Aorta (tissue), 5 donors: ENCODE measurements at places on chromosomes 4 and X. TPM values are rescaled to one million over a fixed set of nuclear protein-coding genes. Genes with fewer than 3 reads are reported as not detected.

GRCh38 chr4:174154215-174154854 is 129.1 kb downstream of the FBXO8 start:
- no peaks in the 10 kb centered on the region for H3K27me3 ChIP-seq
- no peak for DNase-seq
- H3K4me1 ChIP-seq: no peaks in the 10 kb centered on the region
- no peak overlapping the region for H3K4me3 ChIP-seq
- no peaks in the 10 kb centered on the region for H3K36me3 ChIP-seq
- H3K27ac ChIP-seq: no peak overlapping the region

GRCh38 chrX:136899221-136899620 is 18.7 kb upstream of the RBMX start:
- H3K36me3 ChIP-seq: no peaks in the 10 kb centered on the region
- H3K4me3 ChIP-seq: no peak overlapping the region
- H3K4me1 ChIP-seq: no peaks in the 10 kb centered on the region
- DNase-seq: no peak
- H3K27me3 ChIP-seq: no peaks in the 10 kb centered on the region

Gene BMPR1B
- total RNA-seq: 13.9 TPM

DNA sequence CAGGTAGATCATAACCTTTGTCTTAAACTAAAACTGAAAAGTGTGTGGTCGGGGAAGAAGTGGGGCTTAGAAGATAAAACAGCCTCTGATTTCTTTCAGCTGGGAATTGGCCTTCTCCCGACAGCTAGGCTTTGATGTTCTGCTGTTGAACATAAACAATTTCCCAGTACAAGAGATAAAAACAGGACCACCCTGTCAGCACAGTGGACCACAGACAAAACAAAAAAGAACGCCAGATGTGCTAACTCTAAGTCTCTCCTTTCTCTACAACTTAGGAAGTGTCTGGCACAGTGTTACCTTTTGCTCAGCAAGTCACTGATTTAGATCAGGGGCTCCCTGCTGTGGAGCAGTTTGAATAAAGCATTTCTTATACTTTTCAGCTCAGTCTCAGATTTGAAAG is 87.5 kb upstream of the UXT start:
- no peaks in the 10 kb centered on the region for H3K27me3 ChIP-seq
- H3K36me3 ChIP-seq: no peaks in the 10 kb centered on the region
- H3K4me3 ChIP-seq: no peak overlapping the region
- no peaks in the 10 kb centered on the region for H3K4me1 ChIP-seq
- no peak overlapping the region for H3K27ac ChIP-seq
- DNase-seq: no peak

DNA sequence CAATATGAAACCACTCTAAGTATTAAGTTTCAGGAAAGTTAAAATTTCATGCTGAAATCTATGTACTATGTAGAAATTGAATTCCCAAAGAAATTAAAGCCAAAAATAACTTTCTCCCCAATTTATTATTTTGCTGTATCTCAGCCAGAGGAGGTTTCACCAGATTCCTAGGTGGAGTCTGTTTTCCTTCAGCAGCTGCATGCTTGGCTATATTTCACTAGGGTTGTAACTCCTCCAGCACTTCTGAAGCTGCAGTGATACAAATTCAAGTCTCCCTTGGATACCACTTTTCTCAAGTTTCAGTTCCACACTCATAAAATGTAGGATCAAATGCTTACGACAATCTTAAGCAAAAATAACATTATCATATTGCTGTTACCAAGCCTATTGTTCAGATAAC is 41.2 kb upstream of the ZC4H2 start:
- no peaks in the 10 kb centered on the region for H3K27me3 ChIP-seq
- no peaks in the 10 kb centered on the region for H3K4me1 ChIP-seq
- no peaks in the 10 kb centered on the region for H3K36me3 ChIP-seq
